NCI-H1930 (cell line): ENCODE measurements at places on chromosomes 2 and 18.

DNA sequence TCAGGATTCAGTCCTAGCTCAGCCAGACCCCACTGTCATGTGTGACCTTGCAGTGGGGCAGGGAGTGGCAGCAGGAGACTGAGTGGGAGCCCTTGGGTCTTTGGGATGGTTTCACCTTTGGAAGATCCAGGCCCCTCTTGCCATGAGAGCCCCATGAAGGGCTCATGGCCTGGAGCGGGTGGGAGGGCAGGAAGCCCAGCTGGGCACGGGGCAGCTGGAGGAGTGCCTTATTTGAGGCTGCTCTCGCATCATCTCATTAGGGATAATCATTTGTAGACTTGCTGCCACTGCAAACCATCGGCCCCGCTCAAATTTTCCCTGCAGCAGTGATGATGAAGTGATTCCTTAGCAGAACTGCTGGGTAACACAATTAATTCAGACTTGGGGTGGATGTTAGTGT lies 73.9 kb downstream of the TGOLN2 start:
- no peak for DNase-seq

- DNase-seq, result no peak
These were observed 115.5 kb upstream of the ITGA6 start for GRCh38 chr2:172311921-172312345.

GRCh38 chr2:14330884-14331283 lies 301.6 kb upstream of the LRATD1 start:
- no peak for DNase-seq

GRCh38 chr2:238467792-238468191 lies 41.1 kb downstream of the ASB1 start:
- no peak for DNase-seq

- peak; percentile 11 for DNase-seq
These were observed 609 bp downstream of the TPGS2 start for GRCh38 chr18:36828157-36828629.

DNA sequence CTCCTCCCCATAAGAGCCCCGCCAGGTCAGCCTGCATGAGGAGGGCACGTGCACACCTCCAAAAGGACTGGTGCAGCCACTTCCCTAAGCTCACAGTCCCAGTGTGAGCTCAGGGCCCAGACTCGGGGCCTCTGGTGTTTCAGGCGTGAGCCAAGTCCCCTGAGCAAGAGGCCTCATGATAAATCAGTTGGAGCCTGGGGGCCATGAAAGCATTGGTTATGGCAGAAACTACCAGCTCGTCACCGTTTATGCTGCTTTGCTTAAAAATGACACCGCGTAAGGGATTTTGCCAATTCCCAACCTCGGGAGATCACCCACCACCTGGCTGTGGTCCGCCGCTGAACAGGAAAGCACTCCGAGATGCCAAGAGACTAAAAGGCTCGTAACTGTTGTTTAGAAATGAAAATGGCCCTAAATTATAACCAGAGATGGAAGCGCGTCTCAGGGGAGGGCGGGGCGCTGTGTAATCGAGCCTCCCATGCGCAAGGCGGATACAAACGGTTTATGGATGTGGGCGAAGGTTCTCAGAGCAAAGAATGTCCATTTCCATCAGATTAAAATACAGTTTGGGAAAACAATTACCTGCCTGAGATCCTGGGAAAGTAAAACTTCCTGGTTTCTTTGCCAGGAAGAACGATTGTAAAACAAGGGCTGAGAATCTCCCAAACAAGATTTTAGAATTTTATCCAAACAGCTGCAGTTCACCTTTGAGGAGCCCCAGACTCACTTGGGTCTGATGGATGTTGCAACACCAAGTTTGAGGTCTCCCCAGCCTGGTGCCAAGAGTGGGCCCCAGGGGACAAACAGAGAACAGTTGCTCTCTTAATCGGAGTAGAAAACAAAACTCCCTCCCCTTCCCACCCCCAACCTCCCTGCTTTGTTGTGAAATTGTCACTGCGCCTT lies 141.4 kb downstream of the BCL2 start:
- no peak for DNase-seq

GRCh38 chr2:240456447-240457222 lies 21.2 kb downstream of the GPC1 start:
- DNase-seq, result no peak

- DNase-seq, result no peak
These were observed 143.7 kb downstream of the EIPR1 start for GRCh38 chr2:3233877-3234276.

DNA sequence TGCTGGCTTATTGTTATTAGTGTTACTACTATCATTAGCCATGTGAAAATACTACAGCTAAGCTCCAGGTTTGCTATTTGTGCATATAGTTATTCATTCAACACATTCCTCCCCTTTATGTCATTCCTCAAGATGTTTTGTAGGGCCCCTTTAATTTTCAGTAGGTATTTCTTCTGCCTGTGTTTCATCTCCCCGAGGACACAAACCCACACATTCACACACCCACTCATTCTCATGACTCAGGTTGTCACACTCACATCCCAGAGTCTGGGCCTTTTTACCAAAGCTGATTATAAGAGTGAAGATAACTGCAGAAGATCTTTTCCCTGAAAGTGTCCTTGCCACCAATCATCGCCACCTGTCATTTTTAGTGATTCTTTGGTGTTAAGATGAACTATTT lies 68.6 kb upstream of the SPOPL start:
- no peak for DNase-seq

GRCh38 chr18:75010689-75011088 lies 198.2 kb downstream of the PTGR3 start:
- DNase-seq, result no peak

GRCh38 chr2:224984637-224985036 lies 57.6 kb downstream of the DOCK10 start:
- DNase-seq, result no peak

GRCh38 chr2:135219226-135219625 lies 167.1 kb downstream of the RAB3GAP1 start:
- DNase-seq, result no peak

- DNase-seq, result no peak
These were observed 613.5 kb upstream of the SETBP1 start for GRCh38 chr18:44067186-44067585.

GRCh38 chr2:214192711-214193110 lies 218.1 kb upstream of the VWC2L start:
- DNase-seq, result no peak

DNA sequence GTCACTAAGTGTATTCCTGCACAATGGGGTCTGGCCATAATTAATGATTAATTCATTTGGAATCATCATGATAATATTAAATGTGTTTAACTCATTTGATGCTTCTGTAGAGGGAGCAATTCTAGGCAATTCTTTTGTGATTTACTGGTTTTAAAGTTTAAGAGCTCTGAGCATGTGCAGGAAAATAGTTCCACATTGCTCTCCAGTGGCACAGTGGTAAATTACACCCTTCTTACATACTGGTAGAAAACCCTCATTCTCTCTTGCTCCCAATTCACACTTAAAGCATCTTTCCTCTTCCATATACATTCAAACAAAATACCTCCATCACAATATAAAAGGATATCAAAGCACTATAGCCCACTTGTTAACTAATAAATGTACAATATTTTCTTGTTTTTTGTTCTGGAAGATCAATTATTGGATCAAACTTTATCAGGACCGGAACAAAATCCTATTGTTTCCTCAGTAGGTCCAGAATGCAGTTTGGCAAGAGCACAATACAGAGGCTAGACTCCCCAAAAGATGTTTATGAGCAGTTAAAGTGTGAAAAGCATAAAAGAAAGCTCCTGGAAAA lies 844.3 kb downstream of the MBD2 start:
- peak; percentile 24 for DNase-seq

DNA sequence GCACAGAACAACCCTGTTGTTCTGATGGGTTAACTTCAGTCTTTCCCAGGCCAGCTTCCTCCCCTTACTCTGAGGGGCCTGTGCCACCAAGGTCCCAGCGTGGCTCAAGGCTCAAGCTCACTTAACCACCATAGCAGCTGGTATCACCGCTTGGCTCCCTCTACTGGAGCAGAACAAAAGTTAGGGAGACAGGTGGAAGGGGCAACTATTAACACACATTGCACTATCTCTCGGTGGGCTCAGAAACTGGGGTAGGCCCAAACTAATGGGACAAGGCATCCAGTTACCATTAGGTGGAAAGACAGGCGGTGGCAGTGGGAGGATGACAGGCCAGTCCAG lies 88.7 kb upstream of the ATL2 start:
- DNase-seq, result no peak

GRCh38 chr2:79621252-79621651 lies 108.4 kb downstream of the CTNNA2 start:
- no peak for DNase-seq

DNA sequence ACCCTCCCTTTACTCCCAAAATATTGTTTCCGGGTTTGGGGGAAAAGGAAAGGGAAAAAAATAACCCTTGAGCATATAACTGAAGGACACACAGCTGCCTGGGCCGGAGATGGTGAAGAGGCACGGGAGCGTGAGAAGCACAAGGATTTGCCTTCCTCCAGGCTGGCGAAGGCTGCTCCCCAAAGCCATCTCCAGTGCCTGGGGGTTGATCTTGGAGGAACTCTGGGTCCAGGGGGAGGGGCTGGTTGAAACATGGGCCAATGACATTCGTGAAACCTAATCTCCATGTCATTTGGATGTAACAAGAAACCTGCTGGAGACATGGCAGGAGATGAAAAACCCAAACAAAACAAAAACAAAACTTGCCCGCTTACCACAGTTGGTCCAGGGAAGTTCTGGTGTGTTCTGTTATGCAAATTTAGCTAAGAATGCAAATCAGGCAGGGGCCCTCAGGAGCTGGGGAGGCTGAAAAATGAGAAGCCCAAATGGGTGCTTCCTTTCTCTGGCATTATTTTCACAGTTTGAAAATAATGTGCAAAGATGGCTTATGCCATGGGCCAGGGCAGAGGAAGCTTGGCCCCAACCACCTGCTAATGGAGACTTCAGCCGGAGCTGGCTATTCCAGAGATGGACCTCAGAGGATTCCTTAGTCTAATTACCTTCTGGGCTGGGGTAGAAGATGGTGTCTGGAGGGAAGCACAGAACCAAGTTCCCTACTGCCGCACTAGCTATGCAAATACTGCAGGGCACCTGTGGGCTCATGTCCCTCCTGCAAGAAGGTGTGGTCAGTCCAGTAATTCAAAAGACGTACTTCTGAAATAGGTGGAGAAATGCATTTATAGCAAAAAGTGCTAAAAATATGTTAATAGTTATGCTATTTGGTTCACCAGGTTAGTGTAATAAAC lies 180.9 kb downstream of the BCL2 start:
- no peak for DNase-seq

DNA sequence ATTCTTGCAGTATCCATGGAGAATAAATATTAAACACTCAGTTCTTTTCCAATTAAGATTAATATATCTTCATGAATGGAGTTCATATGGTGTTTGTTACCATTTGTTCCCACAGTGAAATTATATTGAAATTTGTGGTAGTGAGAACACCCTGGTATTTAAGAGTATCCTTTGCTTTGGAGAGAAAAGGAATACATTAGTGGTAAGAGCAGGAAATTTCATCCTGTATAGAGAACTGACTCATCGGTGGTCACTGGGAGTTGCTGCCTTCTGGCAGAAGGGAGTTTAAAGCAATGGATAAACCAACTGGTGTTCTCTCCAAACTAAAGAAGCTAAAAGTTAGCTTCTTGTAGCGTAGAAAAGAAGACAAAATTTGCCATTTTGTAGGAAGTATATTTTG lies 107.3 kb downstream of the MYO1B start:
- no peak for DNase-seq

DNA sequence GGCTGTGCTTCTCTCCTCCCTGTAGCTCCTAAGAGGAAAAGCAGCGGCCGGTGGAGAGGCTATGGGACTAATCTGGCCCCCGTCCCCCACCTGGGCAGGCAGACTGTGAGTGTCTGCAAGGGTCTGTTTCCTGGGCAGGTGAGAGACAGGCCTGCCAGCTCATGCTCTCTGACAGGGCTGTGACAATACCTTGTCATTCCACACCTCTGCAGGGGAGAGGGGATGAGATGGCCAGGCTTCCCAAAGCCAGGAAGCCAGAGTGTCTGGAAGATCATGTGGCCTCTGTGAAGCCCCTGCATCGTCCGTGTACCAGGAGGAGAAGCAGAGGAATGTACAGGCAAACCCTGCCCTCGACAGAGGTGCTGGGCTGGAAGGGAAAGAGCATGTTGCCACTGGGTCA lies 142.5 kb upstream of the GATA6 start:
- DNase-seq, result no peak

DNA sequence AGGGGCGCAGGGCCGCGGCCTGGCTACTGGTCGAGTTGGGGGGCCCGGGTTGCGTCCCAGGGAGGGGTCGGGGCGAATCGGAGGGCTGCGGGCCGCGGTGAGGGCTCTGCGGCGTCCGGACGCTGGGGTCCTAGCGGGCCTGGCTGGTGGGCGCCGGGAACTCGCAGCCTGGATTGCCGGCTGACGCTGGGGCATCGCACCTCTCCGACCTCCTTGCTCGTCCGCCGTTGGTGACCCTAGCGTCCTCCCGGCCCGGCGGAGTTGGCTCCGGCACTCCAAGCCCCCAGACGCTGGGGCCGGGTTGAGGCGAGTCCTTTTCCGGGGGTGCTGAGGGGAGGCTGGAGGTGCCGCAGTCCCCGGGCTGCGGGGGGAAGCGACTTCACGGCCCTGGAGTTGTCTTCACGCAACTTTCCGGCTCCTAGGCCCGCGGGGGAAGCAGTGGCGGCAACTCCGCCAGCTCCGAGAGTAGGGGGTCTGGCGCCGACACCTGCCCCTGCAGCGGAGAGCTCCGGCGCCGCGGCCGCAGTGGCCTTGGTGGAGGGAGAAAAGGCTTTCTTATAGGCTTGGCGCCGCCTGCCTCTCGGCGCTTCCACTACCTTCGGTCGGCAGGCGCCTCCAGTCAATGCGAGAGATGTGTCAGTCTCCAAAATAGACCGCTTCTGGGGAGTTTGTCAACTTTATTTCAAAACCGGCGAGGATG lies 70.3 kb downstream of the HAUS1 start:
- no peak for DNase-seq

DNA sequence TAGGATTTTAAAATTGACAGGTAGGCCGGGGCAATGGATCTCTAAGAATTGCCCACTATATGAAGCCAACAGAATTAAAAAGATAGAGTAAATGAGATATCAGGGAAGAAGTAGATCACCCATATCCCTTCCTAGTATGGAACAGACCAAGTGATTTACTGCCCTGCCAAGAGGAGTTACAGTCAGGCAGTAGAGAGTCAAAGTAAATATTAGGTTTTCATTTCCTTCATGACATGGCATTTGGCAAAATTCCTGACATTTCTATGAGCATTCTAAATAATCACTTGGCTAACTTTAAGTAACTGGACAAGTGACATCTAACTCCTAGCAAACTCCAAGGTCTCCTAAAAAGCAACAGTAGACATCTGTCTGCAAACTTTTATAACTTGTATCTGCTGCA lies 33.5 kb downstream of the GALNT5 start:
- no peak for DNase-seq

DNA sequence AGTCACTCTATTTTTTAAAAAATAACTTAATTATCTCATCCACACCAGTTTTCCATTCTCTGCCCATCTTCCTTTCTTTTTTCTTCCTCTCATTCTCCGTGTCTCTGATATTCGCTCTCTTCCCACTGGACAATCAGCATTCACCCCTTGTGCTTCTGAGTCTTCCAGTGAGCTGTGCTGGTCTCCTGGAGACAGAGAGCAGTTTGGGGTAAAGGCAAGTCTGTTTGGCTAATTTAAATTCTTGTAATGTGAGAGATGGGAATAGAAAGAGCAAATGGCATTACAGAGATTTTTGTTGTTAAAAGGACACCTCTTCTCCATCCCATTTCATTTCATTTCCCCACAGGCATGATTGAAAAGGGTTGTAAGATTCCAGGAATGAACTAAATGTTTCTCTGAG lies 107.5 kb downstream of the DTNA start:
- no peak for DNase-seq

GRCh38 chr2:198321522-198322088 lies 517.2 kb downstream of the PLCL1 start:
- DNase-seq, result no peak
